Liver (tissue), 10 donors: ENCODE measurements at places on chromosomes 11 and 22. TPM values are rescaled to one million over a fixed set of nuclear protein-coding genes. Genes with fewer than 3 reads are reported as not detected.

GRCh38 chr11:92653454-92653853 is 316.0 kb upstream of the MTNR1B start:
- no peak for DNase-seq

- no peak for DNase-seq
These were observed 1883.4 kb upstream of the RAG2 start for GRCh38 chr11:38481391-38481790.

- DNase-seq = no peak
These were observed 26.8 kb downstream of the ADM start for GRCh38 chr11:10331548-10332289.

DNA sequence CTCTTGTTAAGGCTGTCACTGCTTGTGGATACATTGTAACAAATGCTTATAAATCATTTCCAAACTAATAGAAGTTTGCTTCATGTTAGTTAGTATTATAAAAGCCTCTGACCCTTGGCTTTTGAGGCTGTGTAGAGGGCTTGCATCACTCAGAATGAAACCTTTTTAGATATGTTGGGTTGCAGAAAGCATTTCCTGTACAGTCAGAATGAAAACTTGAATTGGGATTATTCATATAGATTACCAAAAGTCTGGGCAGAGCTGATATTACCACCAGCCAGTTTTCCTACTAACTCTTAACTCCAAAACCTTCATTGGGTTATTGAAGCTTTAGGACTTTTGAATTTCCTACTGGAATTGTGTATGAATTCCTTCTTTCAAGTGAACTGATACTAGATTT is 12.0 kb downstream of the KMT2A start:
- no peak for DNase-seq

DNA sequence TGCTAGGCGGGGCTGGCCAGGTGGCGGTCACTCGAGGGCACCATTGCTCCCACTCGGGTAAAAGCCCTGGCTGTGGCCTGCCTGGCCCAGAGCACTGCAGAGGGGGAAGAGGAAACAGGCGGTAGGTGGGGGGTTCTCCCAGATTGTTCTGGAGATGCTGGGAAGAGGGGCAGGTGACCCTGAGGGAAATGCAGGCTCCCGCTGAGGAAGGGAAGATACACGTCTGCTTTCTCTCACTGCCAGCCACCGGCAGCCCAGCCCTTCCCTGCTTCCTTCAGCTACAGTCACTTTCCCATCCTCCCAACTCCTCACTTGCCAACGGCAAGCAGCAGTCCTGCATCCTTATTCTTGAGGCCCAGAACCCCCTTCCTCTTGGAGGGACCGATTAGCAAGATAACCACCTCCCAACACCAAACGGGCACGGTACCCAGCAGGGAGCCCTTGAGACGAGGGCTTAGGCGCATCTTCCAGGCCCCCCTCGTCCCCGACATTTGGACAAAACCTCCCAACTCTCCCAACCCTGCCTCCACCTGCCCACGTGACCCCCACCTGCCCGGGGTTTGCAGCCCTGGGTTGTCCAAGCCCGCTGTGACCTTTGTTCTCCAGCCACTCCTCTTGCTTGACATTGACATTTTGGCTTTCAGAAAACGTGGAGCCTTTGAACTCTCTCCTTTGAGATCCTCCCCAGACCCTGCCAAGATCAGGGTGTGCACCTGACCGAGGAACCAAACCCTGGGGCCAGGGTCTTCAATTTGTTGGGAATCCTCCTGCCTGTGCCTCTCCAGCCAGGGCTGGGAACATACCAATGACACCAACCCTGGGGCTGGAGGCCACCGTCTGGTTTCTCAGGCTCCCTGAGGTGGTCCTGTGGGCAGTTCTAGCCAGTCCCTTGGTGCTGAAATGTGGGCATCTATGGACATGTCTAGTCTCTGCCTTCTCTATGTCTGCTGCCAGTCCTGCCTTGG is 48.8 kb upstream of the TTLL12 start:
- DNase-seq = no peak

DNA sequence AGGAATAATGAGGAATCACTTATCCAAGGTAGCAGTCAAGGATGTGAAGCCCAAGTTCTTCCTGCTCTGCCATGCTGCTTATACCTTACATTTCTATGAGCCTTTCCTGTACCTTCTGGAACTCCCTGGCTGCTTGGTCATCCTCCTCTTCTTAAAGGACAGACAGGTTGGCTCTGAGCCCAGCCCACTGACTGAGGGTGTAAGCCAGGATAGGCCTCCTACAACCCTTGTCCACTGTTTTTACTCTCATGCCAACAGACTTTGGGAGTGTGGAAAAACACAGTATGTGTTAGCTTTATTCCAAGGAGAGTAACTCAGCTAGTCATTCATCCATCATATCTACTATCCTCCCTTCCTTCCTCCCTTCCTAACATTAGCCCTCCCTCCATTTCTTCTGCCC is 47.5 kb downstream of the IRAG1 start:
- no peak for DNase-seq

LINC01488 gene
- total RNA-seq = 0.05 TPM
